CD4-positive, alpha-beta T cell treated with Interleukin-17A for 4 hours (primary cell): ENCODE measurements at places on chromosomes 11 and 22.

DNA sequence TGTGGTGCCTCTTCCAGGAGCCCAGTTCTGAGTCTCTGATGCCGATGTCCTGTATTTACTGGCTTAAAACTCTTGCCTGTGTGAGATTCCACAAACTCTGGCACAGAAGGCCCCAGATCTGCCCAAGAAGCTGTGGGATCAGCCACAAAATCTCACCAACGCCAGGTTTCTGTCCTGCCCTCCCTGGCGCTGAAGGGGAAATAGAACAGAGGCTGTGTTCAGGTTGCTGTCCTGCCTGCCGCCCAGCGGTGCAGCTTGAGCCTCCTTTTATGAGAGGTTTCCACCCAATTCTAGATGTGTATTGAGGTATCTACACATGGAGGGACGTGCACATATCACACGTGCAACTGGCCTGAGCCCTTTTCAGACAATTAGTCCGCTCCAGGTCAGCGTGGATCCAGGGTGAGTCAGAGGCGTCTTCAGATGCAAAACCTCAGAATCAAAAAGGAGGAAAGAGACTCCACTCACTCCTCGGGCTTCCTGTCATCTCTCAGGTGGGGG is 2.2 kb downstream of the TMEM80 start:
- no peak for DNase-seq

- no peak for DNase-seq
These were observed 5.8 kb upstream of the PAMR1 start for GRCh38 chr11:35531246-35531645.

DNA sequence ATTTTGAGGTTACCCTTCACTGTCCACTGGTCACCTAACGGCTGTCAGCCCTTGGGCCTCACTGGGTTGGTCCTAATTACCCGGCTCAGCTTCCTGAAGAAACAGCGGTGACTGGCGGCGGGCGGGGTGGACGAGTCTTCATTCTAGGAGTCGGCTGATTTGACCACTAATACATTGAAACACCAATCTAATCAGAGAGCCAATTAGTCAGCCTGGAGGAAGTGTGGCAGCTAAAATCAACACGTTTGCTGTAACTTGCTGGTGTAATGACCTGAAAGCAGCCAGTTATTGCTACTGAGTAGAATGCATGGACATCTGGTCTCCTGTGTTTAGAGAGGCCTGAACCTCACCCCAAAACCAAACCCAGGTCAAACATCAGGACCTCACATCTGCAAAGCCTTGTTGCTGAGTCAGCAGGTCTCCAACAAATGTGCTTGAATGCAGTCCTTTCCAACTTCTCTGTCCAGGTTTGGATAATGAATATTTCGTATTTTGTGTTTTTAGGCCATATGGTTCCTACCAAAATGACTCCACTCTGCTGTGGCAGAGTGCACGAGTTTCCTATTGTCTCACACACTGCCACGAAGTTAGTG is 496.4 kb downstream of the BRD1 start:
- DNase-seq = no peak

GRCh38 chr11:76147106-76147740 is 59.1 kb downstream of the WNT11 start:
- no peak for DNase-seq

- DNase-seq = no peak
These were observed 6.9 kb upstream of the CYP2R1 start for GRCh38 chr11:14898906-14899305.

GRCh38 chr11:96116376-96116775 is 192.5 kb upstream of the MTMR2 start:
- DNase-seq = no peak

GRCh38 chr11:32581556-32581955 is 2.1 kb upstream of the EIF3M start:
- DNase-seq = no peak

GRCh38 chr22:38971791-38972190 is 10.4 kb upstream of the APOBEC3B start:
- no peak for DNase-seq

GRCh38 chr11:15769203-15769602 is 587.1 kb downstream of the SOX6 start:
- no peak for DNase-seq

GRCh38 chr11:19843079-19843478 is 130.4 kb downstream of the NAV2 start:
- DNase-seq = no peak
